ENCODE measurements at places on chromosomes 2 and 18.

DNA sequence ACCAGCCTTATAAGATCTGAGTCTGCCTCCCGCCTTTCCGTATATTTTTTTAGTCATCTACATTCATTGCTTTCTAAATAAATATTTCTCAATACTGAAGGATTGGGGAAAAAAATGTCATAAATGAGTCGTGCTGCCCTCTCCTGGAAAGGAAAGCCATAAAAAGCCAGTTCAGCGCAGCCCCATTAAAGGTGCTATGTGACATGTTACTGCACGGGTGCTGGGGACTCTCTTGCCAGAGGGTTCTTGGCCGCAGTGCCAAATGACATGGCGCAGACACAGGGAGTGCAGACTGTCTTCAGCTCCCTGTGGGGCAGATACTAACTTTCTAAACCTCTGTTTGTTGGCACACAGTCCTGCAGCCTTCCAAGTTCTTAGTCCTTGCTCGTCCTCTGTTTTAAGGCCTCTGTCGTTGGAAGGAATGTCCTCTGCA lies 53.7 kb upstream of the MAP3K20 start:
- DNase-seq: no peak

GRCh38 chr2:240165661-240166060 lies 25.2 kb upstream of the OTOS start:
- DNase-seq: peak; percentile 18

GRCh38 chr2:55428258-55428657 lies 8.6 kb upstream of the CCDC88A start:
- no peak for DNase-seq

- DNase-seq: no peak
Observed at GRCh38 chr2:215796140-215796855, 217.1 kb downstream of the MREG start.

- DNase-seq: no peak
Observed at GRCh38 chr2:62208758-62209114, 12.8 kb downstream of the B3GNT2 start.

DNA sequence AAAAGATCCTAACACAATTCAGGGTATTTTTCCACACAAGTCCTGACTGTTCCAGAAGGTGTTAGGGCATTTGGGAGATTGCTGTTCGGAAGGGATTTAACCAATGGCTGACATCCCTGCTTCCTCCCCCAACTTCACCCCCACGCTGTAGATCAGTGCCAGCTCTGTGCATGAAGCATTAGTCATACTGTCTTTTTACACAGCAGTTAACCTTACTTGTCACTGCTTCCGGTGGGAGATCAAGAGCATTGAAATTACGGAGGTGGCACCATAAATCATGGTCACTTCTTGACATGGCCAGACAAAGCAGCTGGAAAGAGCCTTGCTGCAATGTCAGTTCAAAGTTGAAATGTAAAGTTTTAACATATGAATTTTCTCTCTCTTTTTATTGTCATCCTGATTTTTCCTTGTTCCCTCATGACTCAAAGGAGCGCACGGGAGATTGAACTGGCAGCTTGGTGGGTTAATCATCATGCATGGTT lies 70.2 kb downstream of the HRH4 start:
- no peak for DNase-seq

- DNase-seq: peak; percentile 56
Observed at GRCh38 chr2:233833345-233833744, 21.0 kb downstream of the HJURP start.

DNA sequence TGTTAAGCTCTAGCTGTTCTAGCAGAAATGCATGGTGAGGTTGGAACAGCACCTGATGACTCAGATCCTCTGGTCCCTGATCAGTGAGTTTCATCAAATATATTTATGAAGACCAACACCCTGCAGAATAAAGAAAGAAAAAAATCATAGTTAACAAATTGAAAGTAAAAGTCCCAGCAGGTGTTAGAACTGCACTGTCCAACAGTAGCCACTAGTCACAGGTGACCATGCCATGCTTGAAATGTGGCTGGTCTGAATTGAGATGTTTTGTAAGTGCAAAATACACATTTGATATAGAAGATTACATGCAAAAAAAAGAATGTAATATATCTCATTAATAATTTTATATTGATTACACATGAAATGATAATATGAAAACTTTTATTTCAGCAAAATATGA lies 1010.7 kb upstream of the ZEB2 start:
- DNase-seq: no peak

- no peak for DNase-seq
Observed at GRCh38 chr2:72153924-72154323, 6.3 kb upstream of the CYP26B1 start.

- no peak for DNase-seq
Observed at GRCh38 chr2:144334551-144334950, 185.4 kb downstream of the ZEB2 start.

DNA sequence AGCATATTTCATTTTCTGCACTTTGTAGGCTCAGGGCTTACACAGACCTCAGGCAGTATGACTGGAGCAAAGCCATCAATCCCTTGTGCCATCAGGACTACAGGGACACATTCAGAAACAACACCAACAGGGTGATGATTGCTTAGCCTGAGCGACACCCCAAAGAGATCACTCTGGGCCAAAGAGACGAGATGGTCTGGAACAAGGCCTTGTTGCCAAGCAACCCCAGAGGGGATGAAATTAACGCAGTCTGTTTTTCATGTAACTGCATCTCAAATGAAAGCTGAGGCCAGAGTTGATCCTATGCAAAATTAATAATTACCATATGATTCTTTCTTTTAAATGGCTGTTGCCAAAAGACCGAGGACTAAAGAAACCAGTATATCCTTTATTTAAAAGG lies 20.2 kb upstream of the B3GNT2 start:
- no peak for DNase-seq

DNA sequence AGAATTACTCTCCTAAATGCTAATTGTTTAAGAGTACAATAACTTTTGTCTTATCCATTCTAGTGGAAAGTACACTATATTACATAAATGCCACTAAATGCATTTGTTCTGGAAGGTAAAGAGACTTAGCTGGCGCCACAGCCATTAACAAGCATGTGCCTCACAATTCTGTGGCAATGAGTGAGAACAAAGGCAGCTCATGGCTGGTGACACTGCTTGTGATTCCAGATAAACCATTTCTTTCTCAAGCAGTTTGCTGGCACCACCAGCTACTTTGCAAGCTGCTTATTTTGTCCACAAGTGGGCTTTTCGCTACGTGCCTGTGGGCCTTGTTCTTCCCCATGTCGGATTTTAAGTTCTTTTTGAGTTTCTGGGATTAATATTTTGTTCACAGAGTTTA lies 147.6 kb upstream of the SMAD7 start:
- no peak for DNase-seq

DNA sequence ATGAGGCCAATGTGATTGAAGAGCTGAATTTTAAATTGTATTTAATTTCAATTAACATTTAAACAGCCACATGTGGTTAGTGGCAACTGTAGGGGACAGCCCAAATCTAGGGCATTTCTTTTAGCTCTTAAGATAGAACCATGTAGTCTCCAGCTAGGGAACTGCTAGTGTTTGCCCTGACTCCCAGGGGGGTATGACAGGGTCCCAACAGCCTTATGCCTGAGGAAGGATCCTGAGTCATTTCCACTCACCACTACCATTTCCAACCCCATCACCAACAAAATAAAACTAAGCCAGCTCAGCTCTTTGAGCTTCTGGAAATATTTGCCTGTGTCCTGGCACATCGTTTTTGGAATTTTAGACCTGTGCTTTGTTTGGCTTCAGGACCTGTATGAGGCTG lies 13.7 kb upstream of the GMCL1 start:
- DNase-seq: no peak

- no peak for DNase-seq
Observed at GRCh38 chr2:66105066-66105753, 329.7 kb upstream of the MEIS1 start.

GRCh38 chr2:195270466-195271039 lies 386.5 kb upstream of the SLC39A10 start:
- no peak for DNase-seq

- no peak for DNase-seq
Observed at GRCh38 chr2:238406998-238407285, 19.8 kb upstream of the ASB1 start.

- DNase-seq: no peak
Observed at GRCh38 chr2:33210626-33211025, 263.9 kb downstream of the LTBP1 start.

GRCh38 chr2:196067088-196067382 lies 1.6 kb downstream of the DNAH7 start:
- DNase-seq: no peak

- no peak for DNase-seq
Observed at GRCh38 chr2:222025881-222026271, 272.9 kb downstream of the PAX3 start.

DNA sequence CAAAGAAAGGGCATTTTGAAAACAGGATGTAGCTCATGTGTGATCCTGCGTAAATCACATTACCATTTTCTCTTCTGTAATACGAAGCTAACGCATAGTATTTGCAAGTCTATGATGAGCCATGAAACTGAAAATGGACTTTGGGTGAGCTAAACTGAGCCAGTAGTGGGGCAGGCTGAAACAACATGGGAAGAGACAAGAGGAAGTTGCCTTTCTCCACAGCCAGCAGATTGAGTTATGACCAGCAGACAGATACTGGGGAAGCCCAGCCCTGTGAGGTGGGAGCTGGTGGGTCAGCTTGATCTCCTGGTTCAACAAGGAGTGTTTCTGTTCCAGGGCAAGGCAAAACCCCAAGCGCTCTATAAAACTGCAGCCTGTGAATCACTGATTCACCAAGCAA lies 11.8 kb downstream of the CYRIA start:
- no peak for DNase-seq

- no peak for DNase-seq
Observed at GRCh38 chr2:42207826-42208225, 38.7 kb downstream of the EML4 start.

- DNase-seq: no peak
Observed at GRCh38 chr2:67839242-67839641, 223.6 kb downstream of the C1D start.

DNA sequence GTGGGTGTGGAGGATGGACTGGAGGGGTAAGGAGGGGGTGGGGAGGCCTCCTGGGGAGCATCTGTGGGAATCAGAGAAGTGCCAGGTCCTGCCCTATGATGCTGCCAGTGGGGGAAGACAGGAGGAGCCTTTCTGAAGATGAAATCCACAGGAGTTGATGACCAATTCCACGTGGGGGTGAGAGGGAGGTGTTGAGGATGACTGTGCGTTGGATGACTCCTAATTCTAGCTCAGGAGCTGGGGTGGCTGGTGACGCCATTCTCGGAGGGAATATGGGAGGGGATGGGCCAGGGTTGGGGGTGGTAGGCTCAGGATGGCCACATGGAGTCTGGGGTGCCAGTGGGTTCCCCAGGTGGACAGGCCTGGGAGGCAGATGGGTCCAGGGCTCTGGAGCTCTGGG lies 32.3 kb downstream of the EMX1 start:
- no peak for DNase-seq

DNA sequence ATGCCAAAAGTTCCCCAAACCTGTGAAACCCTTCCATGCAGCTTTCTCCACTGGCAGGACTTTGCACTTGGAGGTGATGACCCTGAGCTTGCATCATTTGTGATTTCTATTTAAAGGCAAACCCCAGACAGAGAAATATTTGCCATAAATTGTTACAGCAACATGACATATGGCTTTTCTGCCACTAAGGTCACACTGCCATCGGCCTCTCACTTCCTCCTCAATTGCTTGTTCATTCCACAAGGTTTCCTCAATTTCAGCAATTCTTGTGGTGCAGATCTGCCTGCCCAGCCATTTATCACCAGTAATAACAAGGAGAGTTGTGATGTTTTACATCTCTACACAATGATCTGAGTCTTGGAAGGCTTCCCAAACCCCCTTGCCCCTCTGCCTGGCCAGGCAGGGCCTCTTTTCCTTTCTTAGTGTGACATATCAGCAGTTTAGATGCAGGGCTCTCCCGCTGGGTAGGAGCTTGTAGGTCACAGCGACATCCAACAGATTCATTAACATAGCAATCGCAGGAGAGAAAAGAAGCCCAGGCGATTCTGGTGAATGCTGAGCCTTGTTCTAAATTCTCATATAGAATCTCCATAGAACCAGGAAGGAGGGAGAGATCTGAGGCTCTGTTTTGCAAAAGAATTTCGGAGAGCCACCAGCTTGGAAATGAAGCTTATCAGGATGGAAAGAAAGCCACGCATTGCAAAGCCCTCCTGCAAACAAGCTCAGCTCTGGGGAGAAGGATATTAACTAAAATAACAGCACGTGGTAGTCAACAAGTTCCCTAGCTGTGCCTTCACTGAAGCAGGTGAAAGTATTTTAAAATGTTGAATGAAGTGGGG lies 46.7 kb upstream of the ITGA6 start:
- DNase-seq: no peak

- DNase-seq: no peak
Observed at GRCh38 chr2:238239543-238239862, 335 bp downstream of the HES6 start.

DNA sequence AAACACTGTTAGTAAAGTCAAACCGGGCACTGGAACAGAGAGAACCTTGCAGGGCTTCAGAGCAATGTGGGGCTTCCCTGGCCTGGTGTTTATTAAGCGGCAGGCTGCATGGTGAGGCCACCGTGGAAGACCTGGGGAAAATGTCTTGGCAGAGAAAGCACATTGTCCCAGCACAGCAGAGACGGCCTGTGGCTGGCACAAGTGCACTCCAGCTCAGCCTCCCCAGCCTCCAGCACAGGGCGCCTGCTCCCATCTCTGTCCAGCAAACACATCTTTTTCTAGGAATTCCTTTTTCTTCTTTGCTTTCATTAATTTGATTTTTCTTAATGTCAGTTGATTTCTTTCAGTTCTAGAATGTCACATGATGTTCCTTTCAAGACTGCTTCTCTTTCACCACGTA lies 138.2 kb upstream of the NFATC1 start:
- DNase-seq: no peak

DNA sequence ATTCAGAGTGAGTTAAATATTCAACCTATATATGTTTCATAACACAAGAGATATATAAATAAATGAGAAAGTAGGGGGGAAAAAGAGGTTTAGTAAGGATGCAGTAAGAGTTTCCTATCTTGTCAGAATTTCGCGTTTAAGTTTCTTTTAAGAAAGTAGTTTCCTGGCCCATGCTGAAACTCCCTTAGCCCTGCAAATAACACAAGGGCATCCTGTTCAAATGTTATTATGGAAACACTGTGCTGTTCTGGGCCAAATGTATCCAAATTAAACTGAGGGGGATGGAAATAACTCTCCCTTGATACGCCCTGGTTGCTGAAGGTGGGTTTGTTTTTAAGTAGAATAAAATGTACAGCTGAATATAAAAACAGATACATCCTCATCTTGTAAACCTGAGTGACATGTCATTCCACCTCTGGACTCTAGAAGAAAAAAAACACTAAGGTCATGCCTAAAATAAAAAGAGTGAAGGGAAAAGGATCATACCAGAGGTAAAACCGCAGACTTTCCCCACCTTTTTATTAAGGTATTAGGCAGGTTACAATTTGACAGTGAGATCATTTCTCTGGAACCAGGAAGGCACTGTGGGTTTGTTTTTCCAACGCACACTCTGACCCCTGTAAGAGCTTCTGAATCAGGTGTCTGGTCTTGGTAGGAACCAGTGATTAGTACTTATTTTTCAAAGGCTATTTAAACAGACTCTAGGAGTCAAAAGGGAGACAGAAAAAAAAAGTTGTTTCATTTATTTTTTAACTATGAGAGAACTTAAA lies 16.7 kb downstream of the BCL2 start:
- no peak for DNase-seq
